Effector memory CD8-positive, alpha-beta T cell (primary cell): ENCODE measurements at places on chromosomes 2 and 18.
A peak's percentile ranks its signal among the peaks of the same experiment; 100 is the strongest.

GRCh38 chr2:79511320-79511951 lies 1.4 kb upstream of the CTNNA2 start:
- DNase-seq, result no peak

- no peak for DNase-seq
Observed at GRCh38 chr2:228628682-228629081, 447.2 kb upstream of the SPHKAP start.

DNA sequence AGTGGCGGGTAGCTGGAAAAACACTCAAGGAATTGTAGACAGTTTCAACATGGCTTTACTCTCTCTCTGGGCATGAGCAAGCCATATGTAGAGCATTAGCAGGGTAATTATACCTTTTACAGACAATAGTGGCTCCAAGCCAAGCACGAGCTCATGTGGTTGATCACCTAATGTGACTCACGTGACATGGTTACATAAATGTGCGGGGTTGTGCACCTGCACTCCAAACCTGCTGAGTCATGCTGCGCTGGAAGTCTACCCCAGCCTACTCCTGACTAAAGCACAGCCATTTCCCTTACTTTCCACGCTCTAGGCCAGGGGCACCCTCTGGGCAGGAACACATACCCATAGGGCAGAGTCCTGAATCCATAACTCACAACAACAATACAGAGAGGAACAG lies 232.8 kb downstream of the MBD5 start:
- DNase-seq, result no peak

DNA sequence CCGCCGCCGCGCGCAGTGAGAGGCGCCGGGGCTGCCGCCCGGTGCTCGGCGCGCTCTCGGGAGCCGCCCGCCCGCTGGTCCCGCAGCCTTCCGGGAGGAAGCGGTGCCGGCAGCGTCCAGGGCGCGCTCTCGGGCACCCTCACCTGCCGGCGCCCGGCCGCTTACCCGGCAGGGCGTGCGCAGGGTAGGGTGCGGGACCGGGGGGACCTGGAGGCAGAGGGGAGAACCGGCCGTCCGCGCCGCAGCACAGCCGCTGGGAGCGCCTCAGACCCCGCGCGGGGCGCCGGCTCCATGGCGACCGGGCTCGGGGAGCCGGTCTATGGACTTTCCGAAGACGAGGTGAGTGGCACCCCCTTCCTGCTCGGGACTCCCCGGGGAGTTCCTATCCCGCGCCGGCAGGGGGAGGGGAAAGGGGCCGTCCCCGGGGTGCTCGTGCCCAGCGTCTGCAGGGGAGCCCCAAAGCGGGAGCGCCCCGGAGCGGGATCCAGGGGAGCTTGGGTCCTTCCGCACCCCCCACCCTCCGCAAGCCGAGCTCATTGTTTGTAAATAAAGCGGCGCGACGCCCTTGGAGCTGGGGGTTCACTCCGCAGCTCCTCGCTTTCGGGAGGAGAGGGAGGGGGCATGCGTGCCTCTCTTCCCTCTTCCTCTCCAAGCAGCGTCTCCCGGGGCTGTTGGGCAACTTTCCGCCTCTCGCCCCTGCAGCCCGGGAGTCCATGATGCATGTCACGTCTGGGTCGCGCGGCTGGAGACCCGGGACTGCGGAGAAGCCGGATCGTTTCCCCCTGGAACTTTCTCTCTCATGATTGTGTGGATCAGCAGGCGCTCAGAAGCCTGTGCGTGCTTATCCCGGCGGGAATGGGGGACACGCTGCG lies 580 bp downstream of the NEDD4L start:
- peak; percentile 6 for DNase-seq

DNA sequence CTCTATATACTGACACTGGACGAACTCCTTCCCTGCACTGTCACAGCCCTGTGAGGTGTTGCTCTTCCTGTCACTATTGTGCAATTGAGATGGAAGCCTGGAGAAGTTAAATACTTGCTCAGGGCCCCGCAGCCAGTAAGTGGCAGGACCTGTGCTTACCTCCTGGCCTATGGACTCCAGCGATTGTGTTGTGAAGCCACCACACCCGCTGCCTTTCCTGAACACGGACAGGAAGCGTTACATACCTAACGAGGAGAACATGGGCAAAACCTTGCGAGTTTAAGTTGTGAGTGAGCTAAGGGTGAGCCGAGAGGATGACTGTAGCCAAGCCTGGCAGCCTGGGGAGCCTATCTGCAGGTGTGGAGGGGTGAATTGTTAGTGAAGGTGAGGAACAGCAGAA lies 26.1 kb downstream of the RAB31 start:
- no peak for DNase-seq

DNA sequence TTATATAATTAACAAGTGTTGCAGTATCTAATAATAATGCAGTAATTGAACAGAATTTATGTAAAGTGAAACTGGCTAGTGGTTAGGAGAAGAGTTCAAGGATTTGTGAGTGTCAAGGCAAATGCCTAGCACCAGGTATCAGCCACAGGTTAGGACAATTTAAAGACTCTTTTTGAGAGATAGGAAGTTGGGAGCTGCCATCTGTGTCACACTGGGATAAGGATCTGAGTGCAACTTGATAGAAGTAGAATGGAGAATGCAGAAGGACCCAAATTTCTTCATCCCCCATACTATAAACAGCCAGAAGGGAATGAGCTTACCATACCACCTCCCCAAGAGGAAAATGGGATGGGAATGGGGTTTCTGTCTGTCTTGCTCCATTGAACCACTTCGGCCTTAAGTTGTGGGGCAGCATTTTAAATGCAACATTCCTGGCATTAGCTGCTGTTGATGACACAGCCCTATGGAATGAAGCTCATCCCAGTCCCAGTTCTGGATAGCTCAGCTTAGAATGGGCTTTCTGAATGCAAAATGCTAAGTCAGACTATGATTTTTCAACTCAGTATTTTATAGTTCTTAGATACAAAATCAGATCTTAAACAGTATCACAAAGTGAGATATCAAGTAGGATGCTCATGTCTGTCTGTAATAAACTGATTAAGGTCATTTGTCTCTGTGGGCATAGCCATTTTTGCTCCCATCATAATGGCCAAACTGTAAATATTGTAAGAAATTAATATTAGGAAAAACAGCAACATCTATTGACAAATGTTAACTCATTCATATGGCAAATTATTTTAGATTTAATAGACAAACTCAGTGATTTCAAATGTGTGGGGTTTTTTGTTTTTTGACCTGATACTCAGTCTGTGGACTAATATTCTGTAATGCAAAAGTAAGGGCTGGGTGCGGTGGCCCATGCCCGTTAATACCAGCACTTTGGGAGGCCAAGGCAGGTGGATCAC lies 44.0 kb downstream of the GPR155 start:
- no peak for DNase-seq

DNA sequence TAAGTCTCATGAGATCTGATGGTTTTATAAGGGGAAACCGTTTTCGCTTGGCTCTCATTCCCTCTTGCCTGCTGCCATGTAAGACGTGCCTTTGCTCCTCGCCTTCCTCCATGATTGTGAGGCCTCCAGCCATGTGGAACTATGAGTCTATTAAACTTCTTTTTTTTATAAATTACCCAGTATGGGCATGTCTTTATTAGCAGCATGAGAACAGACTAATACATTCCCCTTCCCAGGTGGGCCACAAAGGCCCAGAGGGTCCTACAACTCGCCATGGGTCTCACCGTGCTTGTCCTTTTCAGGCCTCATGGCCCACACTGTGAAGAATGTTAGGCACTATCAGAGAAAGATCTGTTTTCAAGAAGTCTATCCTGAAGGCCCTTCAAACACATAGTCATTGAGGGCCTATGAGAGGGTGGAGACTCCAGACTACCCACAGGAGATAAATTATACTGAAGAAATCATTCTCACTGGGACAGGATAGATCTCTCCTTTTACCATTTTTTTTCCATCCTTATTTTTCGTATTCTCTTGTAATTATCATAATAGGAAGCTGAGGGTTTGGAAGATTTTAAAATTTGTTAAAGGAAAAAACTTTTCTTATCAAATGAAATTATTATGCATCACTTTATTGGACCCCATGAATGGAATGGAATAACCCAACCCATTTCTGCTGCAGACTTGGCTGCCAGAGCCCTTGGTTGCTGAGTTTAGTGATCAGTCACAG lies 91.0 kb upstream of the MSH2 start:
- no peak for DNase-seq

DNA sequence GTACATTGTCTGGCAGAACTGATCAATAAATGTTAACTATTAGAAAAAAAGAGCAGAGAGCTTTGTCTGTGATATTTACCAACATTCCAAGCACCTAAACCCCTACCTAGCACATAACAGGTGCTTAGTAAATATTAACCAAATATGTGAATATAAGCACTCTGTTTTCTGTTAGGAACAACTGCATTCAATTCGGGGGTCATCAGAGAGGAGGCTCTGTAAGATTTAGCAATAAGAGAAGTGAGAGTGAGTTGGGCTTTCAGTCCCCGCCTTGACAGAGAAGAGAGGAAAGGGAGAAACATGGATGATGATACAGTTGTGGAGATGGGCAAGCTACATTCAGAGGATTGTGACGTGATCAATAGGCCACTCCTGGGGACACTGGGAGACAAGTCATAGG lies 47.7 kb downstream of the MYOM1 start:
- no peak for DNase-seq

- no peak for DNase-seq
Observed at GRCh38 chr2:1488181-1488671, 75.0 kb downstream of the TPO start.

DNA sequence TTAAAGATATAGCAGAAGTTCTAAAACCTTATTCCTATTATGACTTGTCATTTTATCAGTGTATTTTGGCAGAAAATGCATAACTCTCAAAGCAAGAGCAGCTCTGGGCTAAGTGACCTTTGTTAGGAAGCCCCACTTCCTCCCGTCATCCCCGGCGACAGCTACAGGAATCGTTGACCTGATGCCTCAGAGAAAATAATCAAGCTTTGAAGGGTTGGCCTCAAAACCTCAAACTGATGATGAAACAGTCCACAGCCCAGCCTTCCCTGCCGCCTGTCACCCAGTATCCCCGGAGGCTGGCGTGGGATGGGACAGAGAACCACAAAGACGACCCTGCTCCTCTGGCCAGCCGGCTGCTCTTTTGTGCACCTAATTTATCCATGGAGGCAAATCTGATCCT lies 65.3 kb downstream of the KCNF1 start:
- no peak for DNase-seq

DNA sequence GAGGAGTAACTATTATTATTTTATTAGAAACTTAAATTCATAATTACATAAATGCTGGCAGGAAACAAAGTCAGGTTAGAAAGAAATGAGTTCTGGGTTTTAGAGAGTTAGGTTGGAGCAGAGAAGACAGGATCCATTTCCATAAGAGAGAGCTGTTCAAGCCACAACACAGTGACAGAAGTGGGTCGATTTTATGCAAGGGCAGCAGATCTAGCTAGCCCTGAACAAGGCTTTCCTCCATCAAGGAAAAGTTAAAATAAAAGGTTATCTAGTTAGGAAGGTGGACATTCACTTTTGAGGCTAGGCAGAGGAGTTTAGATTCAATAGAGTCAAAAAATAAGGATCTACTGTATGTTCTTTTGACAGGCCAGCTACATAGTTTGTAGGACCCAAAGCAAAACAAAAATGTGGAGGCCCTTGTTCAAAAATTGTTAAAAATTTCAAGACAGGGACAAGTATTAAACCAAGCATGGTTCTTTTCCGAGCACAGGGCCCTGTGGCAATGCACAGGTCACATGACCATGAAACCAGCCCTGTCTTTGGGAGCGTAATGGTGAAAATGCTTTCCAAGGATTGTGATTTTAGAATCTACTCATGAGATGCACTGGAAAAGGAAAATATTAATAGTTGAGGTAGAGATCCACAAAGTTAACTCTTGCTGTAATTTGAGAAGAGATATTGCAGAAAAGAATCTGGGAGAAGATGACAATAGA lies 91.2 kb upstream of the CREB1 start:
- DNase-seq, result no peak

- no peak for DNase-seq
Observed at GRCh38 chr2:54909001-54909400, 141.2 kb downstream of the RTN4 start.

GRCh38 chr18:62716619-62717168 lies 1.4 kb downstream of the PHLPP1 start:
- DNase-seq, result peak; percentile 48

GRCh38 chr2:118431586-118431985 lies 343.3 kb downstream of the INSIG2 start:
- no peak for DNase-seq

- DNase-seq, result no peak
Observed at GRCh38 chr2:183665425-183665824, 541.2 kb downstream of the NUP35 start.

- DNase-seq, result no peak
Observed at GRCh38 chr2:203407496-203407895, 79.3 kb downstream of the ABI2 start.

DNA sequence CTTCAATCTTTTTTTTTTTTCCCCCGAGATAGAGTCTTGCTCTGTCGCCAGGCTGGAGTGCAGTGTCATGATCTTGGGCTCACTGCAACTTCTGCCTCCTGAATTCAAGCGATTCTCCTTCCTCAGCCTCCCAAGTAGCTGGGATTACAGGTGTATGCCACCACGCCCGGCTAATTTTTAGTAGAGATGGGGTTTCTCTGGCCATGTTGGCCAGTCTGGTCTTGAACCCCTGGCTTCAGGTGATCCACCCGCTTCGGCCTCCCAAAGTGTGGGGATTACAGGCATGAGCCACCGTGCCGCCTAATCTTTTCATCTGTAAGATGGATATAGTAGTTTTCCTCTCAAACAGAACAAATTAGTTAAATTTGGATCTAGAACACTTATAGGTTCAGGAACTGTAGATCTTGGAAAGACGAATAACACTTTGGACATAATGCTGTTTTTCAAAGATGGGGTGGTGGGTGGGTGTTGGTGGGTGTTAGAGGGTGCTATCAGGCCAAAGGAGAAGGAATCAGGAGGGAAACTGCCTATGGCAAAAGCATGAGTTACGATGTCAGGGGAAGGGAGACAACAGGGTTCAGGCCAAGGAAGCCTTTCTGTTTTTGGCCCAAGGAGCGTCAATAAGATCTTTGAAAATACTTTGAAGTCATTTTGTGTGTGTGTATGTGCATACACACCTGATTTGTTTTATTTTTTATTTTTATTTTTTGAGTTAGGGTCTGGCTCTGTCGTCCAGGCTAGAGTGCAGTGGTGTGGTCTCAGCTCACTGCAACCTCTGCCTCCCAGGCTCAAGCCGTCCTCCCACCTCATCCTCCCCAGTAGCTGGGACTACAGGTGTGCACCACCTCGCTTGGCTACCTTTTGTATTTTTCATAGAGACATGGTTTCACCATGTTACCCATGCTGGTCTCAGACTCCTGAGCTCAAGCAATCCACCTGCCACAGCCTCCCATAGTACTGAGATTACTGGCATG lies 6.8 kb downstream of the RPL37A start:
- DNase-seq, result no peak

GRCh38 chr18:3193331-3193730 lies 26.4 kb downstream of the MYOM1 start:
- DNase-seq, result no peak

- DNase-seq, result peak; percentile 18
Observed at GRCh38 chr2:180359522-180360282, 352.6 kb upstream of the CWC22 start.

GRCh38 chr2:197204519-197205250 lies 105.9 kb downstream of the ANKRD44 start:
- DNase-seq, result no peak
